A549 treated with Mapracorat at 1 μM for 4 hours (cell line): ENCODE measurements at places on chromosomes 7 and 10. TPM values are rescaled to one million over a fixed set of nuclear protein-coding genes. Genes with fewer than 3 reads are reported as not detected.

Gene ATOH7
- total RNA-seq = 0.12 to 0.27 TPM (median 0.17 TPM) in 4 of 5 replicates, not detected in the other

Gene GDF10
- 0.06 to 0.07 TPM in 2 of 5 replicates, not detected in the others for total RNA-seq

Gene SERPINE1
- 1,598 to 2,064 TPM (median 1,785 TPM) in 5 replicates for total RNA-seq

Gene CFAP58
- total RNA-seq = 0.11 to 0.24 TPM (median 0.15 TPM) in 5 replicates

Gene TMEM248
- 76.5 to 90.4 TPM (median 86.3 TPM) in 5 replicates for total RNA-seq

Gene CYP2C9
- total RNA-seq = 0.09 to 0.10 TPM in 2 of 5 replicates, not detected in the others

Gene ZNF804B
- total RNA-seq = not detected in 5 replicates

Gene C7orf33
- not detected in 5 replicates for total RNA-seq

Gene UBTD1
- total RNA-seq = 16.2 to 20.6 TPM (median 19.0 TPM) in 5 replicates

Gene ADRA2A
- 0.07 to 0.14 TPM (median 0.08 TPM) in 4 of 5 replicates, not detected in the other for total RNA-seq

Gene CYP3A5
- total RNA-seq = 0.99 to 1.9 TPM (median 1.2 TPM) in 5 replicates

Gene SPDYE6
- total RNA-seq = not detected in 5 replicates

Gene HERPUD2
- 17.2 to 20.7 TPM (median 19.5 TPM) in 5 replicates for total RNA-seq
